ENCODE measurements at places on chromosomes 1 and 21. TPM values are rescaled to one million over a fixed set of nuclear protein-coding genes. Genes with fewer than 3 reads are reported as not detected.

Gene KCNC4
- total RNA-seq: 14.3 TPM

Gene ST6GALNAC3
- 0.73 TPM for total RNA-seq

Gene PLEKHA6
- total RNA-seq: 0.87 TPM

Gene CHI3L1
- 0.18 TPM for total RNA-seq

Gene GPATCH3
- total RNA-seq: 7.0 TPM

Gene PSMB4
- 315 TPM for total RNA-seq

Gene SERINC2
- not detected for total RNA-seq

Gene LDLRAD1
- not detected for total RNA-seq

Gene GJA4
- total RNA-seq: not detected

Gene PPM1J
- 0.88 TPM for total RNA-seq

All from activated CD4-positive, alpha-beta T cell treated with anti-CD3 and anti-CD28 coated beads for 36 hours (primary cell).